ENCODE measurements at places on chromosomes 3 and 15. TPM values are rescaled to one million over a fixed set of nuclear protein-coding genes. Genes with fewer than 3 reads are reported as not detected.
A peak's percentile ranks its signal among the peaks of the same experiment; 100 is the strongest.

GRCh38 chr3:113278599-113278955, 67.2 kb downstream of the BOC start:
- no peak for DNase-seq

DNA sequence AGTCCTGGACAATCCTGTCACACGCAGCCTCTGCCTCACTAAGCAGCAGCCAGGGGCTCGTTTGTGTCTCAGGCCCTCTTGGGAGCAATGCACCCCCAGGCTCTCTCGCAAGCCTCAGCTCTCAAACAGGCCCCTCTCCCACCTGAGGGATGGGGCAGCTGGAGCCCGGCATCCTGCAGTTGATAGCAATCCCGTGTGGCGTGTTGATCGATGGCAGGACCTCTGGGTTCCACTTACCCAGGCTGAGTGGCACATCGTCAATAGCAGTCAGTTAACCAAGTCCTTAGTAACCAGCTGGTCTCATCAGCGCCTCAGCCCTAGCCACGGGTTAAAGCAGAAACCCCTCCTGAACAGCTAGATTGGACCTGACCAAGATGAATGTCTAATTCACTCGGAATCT, 36.5 kb upstream of the PLXNA1 start:
- no peak for DNase-seq

DNA sequence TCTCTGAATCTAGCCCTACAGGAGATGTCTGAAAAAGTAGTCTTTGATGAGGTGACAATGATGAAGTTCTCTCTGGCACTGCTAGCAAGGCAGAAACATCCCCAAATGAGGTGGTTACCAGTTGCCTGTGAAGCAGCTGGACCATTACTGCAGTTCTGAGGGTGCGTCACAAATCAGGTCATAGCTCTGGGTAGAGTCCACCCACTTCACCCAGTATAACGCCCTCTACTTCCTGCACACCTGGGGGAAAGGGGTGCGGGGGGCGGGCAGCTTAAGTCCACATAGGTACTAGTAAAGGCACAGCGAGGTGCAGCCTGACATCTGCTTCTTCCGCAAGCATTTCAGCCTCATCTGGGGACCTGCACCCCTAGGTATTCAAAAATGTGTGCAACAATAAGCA, 13.4 kb upstream of the SATB1 start:
- peak; percentile 59 for DNase-seq

- DNase-seq, result no peak
Measured at GRCh38 chr3:118369892-118370491, 664.7 kb downstream of the IGSF11 start.

DNA sequence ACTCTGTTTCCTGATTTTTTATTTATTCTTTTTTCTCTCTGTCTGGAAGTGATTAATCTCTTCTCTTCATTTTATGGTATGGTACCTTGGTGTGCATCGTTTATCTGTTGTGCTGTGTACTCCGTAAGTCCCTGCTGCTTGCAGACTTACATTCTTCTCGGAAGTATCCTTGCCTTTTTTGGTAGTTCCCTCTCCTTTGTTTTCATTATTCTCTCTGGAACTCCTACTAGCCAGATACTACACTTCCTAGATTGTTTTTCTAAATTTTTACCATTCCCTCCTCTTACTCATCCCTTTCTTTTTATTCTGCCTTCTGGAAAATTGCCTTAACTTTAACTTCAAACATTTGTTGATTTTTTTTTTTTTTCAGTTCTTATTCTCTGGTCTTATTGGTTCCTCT, 27.2 kb downstream of the PIK3CA start:
- DNase-seq, result no peak

Gene MYRIP
- 5.9 TPM for total RNA-seq

Gene CCDC13
- 0.87 TPM for total RNA-seq

Gene CA12
- 6.7 TPM for total RNA-seq

Gene USP13
- 15.4 TPM for total RNA-seq

All from upper lobe of right lung (tissue), 1 donor.